ENCODE measurements at places on chromosomes 4 and X.

- DNase-seq, result no peak
Measured at GRCh38 chr4:138341739-138342415, 99.7 kb upstream of the SLC7A11 start.

- no peak for DNase-seq
Measured at GRCh38 chrX:38871129-38872029, 70.1 kb downstream of the MID1IP1 start.

DNA sequence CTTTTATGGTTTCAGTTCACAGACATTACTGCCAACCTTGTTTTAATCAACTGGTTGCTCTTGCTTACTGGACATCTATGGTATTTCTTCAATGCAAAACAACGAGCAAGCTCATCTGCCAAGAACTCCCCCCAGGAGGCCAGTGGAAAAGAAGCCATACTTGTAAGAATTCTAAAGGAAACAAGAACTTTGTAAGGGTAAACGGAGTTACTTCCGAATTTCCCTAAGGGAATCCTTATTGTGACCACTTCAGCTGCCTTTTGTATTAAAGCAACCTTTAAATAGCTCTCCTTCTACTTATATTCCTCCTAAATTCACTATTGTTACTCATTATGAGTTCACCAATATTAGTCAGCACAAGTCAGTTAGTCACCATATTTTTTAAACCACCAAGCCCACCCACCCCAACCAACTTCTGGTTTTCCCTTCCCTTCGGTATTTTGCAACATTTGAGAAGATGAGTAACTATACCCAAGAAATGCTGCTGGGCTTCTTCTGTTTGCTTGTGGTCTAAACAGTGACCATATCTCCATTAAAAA is 602.8 kb upstream of the DIPK2B start:
- no peak for DNase-seq

GRCh38 chr4:141771889-141772830 is 135.8 kb downstream of the IL15 start:
- no peak for DNase-seq

DNA sequence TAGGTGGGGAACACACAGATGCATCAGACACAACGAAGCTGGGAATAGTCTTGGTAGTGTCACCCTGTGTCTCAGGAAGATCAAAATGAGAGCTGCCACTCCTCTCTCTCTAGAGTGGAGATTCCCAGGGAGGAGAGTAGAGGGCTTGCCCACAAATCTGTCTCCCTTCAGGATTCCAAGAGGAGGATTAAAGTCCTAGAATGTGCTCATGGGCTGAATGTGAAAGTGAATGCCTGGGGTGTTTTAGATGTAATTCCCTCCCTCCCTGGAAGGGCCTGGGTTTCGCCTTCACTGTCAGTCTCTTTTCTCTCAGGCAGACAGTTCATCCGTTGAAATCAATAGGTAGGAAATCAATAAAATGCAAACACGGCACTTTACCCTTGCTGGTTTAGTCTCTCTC is 282.6 kb upstream of the PPARGC1A start:
- no peak for DNase-seq

DNA sequence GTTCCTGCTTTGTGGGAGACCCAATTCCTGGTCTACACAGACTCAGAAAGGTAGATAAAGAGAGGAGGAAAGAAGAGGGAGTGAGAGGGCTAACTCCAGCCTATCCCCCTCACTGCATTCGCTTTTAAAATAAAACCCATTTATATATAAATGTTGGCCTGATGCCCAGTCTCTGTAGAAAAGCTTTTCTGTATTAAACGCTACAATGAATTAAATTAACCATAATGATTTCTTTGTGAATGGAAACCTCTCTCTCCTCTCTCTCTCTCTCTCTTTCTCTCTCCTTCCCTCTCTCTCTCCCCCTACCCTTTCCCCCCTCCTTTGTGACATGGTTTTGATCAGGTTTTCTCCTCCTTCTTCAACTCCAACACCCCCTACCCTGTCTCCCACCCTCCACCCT is 34.8 kb downstream of the PJA1 start:
- DNase-seq, result no peak

GRCh38 chr4:5932035-5932568 is 39.2 kb upstream of the CRMP1 start:
- DNase-seq, result no peak

DNA sequence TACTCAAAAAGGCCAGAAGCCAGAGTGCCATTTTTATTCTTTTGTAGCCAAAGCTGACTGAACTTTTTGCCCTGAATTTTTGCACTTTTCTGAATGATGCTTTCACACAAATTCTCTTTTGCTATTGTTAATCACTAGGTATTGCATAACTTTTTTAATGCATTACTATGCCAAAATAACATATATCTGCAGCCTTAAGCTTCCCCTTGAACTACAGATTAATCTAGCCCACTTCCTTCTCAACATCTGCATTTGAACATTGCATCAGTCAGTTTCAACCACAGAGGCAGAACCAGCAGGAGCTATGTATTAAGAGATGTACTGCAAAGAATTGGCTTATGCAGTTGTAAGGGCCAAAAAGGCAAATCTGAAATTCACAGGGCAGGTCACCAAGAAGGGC is 197.6 kb upstream of the GYPA start:
- no peak for DNase-seq

- DNase-seq, result no peak
Measured at GRCh38 chr4:10285028-10285427, 168.4 kb upstream of the WDR1 start.

- DNase-seq, result no peak
Measured at GRCh38 chr4:173502282-173502681, 27.7 kb downstream of the HAND2 start.

DNA sequence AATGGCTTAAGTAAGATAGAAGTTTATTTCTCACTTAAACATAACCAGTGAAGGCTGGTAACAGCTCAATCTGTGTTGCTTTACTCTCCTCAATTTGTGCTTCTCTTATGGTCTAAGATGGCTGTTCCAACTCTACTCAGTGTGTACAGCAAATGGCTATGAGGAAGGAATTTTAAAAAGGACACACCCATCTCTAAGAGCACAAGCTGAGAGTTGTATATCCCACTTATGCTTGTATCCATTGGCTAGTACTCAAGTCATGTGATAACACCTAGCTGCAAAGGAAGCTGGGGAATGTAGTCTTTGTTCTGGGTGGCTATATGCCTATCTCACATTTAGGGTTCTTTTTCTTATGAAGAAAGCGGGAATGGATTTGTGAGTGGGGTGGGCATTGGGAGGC is 63.3 kb downstream of the GPAT3 start:
- no peak for DNase-seq

DNA sequence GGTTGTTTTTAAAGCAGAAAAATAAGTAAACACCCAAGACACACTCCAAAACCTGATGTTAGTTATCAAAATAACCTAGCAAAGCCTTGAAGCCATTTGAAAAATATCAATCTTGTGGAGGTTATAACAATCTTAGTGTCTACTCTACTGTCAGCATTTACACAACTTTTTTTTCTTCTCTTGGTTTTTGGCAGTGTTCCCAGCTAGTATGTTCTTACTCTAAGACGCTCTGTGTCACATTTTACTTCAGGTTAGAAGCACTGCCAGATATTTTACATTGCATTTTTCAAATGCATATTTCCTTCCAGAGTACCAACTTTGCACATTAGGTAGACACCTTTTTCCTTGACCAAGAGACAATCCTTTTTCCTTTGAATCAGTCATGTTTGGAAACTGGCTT is 114.0 kb upstream of the INPP4B start:
- no peak for DNase-seq

DNA sequence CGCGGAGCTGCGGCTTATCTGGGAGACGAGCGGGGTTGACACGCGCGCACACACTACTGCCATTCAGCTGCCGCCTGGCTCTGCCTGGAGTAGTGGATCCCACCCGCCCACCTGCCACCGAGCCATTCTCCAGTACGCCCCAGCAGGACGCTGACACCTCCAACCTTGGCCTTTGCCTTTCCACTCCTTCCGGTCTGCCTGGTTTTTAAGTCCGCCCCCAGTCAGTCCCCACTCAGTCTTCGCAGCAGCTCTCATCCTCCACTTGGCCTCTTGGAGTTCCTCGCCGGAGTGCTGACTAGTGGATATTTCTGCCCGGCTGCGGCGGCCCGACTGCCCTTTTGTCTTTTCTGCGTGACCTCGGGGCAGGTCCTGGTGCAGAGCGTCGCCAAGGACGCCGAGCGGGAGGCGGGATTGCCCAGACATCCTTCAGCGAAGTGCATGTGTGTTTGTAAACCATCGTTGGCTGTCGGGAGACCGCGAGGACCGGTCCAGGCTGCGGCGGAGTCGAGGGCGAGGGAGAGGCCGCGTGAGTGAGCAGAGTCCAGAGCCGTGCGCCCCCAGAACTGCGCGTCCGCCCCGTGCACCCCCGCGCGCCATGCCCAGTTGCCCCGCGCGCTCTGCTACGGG is 1.1 kb downstream of the SLIT2 start:
- DNase-seq, result no peak

DNA sequence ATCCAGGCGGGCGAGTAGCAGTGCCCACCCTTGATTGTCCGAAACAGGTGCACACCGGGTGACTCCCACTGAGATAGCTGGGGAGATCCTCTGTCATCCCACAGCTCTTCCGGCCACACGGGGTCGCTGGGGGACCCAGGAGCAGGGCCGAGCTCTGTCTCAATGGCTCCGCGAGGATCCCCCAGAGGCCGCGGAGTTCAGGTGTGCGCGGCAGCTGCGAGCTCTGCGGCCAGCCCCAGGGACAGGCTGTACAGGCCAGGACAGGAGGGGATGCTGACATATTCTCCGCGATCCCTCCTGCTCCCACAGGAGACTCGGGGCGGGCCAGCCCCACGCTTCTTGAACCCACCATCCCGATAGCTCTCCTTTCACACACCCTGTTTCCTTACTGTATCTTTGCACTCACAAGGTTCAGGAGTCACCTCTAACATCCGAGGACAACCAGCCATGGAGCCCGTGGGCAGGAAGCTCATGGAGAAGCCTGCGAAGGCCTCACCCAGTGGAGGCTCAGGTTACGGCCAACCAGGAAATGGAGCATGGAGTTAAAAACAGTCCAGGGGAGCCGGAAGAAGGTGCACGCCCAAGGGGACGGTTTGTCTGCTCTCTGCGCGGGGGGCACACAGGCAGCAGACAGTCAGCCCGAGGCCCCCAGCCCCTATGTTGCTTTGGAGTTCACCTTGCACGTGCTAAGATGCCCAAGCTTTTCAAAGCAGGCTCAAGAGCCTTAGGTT is 77.9 kb upstream of the AMELX start:
- DNase-seq, result no peak

GRCh38 chr4:7876201-7876875 is 63.3 kb downstream of the AFAP1 start:
- no peak for DNase-seq

GRCh38 chr4:144300616-144301015 is 160.1 kb upstream of the GYPA start:
- DNase-seq, result no peak

- DNase-seq, result no peak
Measured at GRCh38 chrX:34849371-34849770, 93.2 kb upstream of the FAM47B start.

DNA sequence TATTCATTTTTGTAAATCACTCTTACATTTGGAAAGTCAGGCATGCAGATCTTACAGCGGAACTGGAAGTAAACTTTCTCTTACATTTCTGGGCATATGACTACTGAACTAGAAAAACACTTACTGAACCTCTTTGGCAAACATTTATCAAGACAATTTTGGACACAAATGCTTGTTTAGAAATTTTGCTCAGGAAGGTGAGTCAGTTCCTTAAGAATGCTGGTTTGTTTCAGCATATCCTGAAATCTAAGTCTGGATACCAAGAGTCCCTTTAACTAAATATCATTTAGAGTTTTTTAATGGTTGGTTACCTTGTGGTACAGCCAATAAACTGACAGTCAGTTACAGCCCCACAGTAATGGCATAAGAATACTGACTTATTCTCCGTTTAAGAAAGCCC is 15.0 kb downstream of the SHISA3 start:
- no peak for DNase-seq

- DNase-seq, result no peak
Measured at GRCh38 chrX:45757272-45757671, 556.6 kb upstream of the DIPK2B start.

DNA sequence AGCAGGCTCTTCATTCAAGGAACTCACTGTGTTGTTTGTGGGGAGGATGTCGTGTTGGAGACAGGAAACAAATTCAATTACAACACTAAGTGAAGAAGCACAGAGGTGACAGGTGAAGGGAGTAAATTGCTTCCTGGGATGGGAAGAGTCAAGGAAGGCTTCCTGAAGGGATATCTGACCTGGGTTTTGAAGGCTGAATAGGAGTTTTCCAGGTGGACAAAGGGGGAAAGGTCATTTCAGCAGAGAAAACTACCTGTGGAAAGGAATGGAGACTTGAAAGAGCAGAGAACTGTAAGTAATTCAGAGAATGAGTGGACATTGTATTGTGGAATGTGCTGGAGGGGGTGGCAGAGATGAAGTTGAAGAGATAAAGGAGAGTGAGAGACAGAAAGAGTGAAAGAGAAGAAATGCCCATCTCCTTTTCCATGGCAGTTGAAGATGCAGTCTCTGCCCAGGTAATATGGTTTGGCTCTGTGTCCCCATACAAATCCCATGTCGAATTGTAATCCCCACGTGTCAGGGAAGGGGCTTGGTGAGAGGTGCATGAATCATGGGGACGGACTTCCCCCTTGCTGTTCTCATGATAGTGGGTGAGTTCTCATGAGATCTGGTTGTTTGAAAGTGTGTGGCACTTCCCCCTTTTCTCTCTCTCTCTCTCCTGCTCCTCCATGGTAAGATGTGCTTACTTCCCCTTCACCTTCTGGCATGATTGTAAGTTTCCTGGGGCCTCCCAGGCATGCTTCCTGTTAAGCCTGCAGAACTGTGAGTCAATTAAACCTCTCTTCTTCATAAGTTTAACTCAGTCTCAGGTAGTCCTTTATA is 205.7 kb upstream of the BCOR start:
- no peak for DNase-seq

GRCh38 chrX:34884817-34885216 is 57.8 kb upstream of the FAM47B start:
- no peak for DNase-seq

- DNase-seq, result no peak
Measured at GRCh38 chr4:123790681-123791080, 394.1 kb downstream of the SPRY1 start.

DNA sequence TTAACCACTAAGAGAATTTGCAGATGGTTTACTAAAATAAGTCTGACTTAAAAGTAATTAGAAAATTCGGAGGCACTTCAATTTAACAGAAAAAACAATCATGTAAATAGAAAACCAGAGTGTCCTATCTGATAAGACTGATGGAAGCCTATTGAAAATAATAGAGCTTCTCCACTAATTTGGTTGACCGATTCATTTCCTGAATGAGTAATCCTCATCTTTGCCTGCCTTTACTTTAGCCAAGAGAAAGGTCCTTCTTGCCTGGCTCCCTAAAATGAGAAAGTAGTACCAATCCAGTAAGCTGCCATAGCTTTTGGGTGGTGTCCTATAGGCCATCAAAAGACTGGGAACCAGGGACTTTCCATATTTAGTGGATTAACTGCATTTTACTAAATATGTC is 48.4 kb downstream of the KCNIP4 start:
- no peak for DNase-seq

DNA sequence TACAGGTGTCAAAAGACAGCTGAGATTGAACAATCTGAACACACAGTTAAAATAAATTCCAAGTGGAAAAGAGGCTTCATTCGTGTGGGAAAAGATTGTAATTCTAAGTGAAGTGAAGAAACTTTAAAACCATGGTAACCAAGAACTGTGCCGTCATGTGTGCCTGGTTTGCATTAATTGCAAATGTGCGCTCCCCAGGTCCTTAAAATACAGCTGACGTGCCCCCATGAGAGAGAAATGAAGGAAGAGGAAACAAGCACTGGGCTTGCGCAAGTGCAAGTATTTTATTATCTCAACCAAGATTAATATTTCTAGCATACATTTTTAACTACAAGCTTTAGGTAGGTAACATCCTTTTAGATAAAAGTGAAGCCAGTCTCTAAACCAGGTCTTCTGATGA is 92.5 kb downstream of the PARM1 start:
- no peak for DNase-seq
